ENCODE measurements at places on chromosomes 16 and 17.

GRCh38 chr16:71474864-71475263 lies 12.8 kb upstream of the ZNF23 start:
- peak; percentile 77 for DNase-seq

GRCh38 chr17:22310717-22311686 lies 618.7 kb downstream of the KCNJ18 start:
- DNase-seq = no peak

DNA sequence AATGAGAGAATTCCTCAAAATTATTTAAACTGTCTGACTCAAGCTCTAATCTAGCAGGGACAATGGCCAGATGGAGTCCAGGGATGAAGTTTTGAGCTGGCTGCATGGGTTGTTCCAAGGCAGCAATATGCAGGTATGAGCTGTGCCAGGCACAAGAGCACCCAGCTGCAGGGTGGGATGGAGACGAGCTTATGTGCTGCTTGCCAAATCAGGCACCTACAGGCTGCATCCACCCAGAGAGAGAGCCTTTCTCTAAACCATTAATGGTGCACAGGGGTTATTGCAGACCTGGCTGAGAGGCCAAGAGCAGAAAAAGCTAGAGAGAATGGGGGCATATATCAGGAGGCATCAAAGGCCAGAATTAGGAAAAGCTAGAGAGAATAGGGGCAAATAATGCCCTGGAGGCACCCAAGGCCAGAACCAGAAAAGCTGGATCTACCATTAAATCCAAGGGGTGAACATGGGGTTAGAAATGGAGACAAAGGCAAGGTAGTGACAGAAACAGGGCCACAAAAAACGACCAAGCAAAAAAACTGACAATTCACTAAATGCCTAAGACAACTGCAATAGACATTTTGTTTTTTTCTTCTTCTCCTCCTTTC lies 11.0 kb downstream of the KRT33A start:
- no peak for DNase-seq

GRCh38 chr17:57051886-57052361 lies 33.1 kb upstream of the AKAP1 start:
- no peak for DNase-seq

DNA sequence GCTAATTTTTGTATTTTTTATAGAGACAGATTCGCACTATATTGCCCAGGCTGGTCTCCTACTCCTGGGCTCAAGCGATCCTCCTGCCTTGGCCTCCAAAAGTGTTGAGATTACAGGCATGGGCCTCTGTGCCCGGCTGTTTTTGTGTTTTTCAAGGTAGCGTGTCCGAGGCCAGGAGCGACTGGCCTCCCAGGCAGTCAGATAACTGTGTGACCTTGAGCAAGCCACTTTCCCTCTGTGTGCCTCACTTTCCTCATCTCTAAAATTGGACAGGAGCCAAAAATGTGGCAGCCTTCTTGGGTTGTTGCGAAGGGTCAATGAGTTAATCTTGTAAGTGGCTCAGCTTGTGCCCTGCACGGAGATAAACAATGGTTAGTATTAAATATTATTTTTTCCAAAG lies 2.4 kb downstream of the ABCC1 start:
- DNase-seq = no peak

Data from AG08396 (cell line).